Cerebellum (tissue), 4 donors: ENCODE measurements at places on chromosomes 6 and 20. TPM values are rescaled to one million over a fixed set of nuclear protein-coding genes. Genes with fewer than 3 reads are reported as not detected.

GRCh38 chr6:150286912-150287311 lies 81.9 kb upstream of the IYD start:
- DNase-seq, result no peak

- DNase-seq, result no peak
Measured at GRCh38 chr20:23344336-23344735, 6.3 kb upstream of the NXT1 start.

- DNase-seq, result no peak
Measured at GRCh38 chr6:30814146-30815040, 69.9 kb upstream of the DDR1 start.

- peak; percentile 65 for DNase-seq
Measured at GRCh38 chr20:59782986-59783640, 150.3 kb downstream of the SYCP2 start.

DNA sequence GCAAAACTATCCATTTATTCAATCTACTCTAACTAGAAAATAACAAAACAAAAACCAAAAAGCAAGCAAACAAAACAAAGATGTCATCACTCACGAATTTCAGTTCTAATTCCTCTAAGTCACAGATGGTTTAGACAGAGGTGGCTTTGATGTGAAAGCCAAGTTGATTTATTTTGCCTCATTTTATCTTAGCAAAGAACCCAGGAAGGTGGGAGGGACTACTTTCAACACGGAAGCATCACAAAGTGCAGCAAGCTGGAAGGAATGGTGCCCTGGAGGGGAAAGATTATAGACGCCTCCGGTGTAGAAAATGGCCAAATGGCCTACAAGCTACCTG lies 88.4 kb downstream of the LAMP5 start:
- DNase-seq, result no peak

TRIM15 gene
- not detected for total RNA-seq

GRCh38 chr6:142945049-142945445 lies at the start of gene HIVEP2:
HIVEP2 (minus strand) TSS chr6:142945176; CDS start chr6:142774738, 170,438 bp downstream.
- peak; percentile 68 for DNase-seq

GRCh38 chr6:81366972-81367371 lies 385.5 kb downstream of the TENT5A start:
- DNase-seq, result no peak

DNA sequence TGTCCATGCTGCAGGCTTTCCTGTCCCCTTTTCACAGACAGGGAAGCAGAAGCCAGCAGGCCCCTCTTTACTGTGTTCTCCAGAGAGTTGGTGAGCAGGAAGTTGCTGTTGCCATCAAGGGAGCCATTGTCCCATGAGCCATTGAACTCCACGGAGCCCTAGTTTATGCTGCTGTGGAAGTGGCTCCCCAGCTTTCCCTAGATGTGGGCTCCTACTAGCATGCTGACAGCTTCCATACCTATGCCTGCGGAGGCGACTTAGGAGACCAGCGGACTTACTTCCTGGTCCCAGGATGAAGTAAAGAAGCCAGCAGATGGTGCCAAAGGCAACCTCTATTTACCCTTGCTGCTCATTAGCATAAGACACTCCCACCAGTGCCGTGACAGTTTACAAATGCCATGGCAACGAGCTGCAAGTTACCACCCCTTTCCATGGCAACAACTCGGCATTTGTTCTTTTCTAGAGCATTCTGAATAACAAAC lies 30.8 kb upstream of the FKBP1A start:
- no peak for DNase-seq

SLX4IP gene
- 11.4 TPM for total RNA-seq

- no peak for DNase-seq
Measured at GRCh38 chr6:128889870-128890269, 6.9 kb downstream of the LAMA2 start.

DNA sequence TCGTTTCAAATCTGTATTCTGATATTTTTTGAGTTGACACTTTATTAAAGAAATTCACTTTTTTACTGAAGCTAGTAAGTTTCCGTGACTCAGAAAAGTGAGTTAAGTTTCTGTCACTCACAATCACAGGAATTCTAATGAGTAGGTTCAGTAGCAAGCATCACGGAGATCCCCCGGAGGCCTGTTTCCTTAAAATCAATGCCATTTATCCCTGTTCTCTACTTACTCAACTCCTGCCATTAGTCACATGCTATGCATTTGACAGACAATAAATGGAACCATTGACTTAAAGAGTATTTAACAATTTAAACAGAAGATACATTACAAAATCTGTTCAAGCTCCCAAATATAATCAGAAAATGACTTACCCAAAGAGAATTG lies 9.1 kb downstream of the SLC18B1 start:
- DNase-seq, result no peak

DNA sequence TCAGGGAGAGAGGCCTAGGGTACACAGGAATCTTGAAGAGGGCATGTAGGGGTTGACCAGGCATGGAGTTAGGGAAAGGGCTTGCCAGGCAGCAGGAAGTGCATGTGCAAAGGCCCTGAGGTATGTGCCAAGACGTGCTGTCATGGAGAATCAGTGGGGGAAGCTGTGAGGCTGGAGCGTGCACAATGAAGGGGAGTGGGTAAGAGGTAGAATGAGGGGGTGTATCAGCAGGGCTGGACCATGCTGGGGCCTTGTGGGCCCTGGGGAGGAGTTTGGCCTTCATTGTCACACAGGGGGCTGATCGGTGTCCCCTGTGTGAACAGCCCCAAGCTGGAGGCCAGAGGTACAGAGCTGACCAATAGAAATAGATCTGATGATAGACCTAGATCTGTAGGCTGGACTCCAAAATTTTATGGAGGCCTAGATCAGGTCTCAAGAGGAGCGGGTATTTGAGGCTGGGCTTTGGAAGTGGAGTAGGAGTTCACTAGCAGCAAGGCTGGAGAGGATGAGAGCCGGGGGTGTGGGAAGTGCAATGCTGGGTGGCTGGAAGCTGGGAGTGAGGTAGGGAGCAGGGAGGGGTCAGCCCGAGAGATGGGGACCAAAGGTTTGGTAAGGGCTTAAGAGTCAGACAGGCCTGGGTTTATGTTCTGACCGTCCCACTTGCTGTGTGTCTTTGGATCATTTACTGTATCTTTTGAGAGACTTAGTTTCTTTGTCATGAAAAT lies 3.0 kb downstream of the SRC start:
- DNase-seq, result no peak

- no peak for DNase-seq
Measured at GRCh38 chr20:41138475-41139226, 1.3 kb downstream of the PLCG1 start.

DNA sequence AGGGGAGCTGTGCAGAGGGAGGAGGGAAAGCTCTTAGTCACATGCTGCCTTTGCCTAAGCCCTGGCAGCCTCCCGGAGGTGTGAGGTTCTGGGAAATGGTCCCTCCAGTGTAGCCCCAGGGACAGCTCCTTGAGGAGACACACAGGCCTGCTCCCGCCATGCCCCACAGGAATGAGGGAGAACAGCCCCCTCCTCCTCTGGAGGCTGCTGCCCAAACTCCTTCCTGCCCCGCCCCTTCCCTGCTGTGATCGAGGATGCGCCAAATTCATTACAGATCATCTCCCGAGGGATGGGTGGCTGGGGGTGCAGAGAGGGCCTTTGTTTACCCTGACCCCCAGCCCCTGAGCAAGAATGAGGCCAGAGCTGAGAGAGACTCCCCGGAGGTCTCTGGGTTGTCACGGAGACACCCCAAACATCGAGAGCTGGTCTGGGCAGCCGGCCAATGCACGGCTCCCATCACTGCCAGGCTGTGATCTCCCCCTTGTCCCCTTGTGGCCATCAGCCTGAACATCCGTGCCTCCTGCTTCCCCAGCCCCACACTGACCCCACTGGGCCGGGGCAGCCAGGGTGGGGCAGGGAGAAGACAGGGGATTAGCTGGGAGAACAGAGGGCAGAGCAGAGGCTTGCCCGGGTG lies 8.4 kb downstream of the CYP21A2 start:
- no peak for DNase-seq

- DNase-seq, result no peak
Measured at GRCh38 chr6:76000629-76001028, 71.8 kb downstream of the IMPG1 start.

FAM83C gene
- not detected for total RNA-seq

TRIM31 gene
- total RNA-seq, result not detected

- DNase-seq, result no peak
Measured at GRCh38 chr20:24738058-24738775, 210.9 kb upstream of the CST7 start.

GRCh38 chr6:137693711-137694110 lies 173.3 kb upstream of the TNFAIP3 start:
- no peak for DNase-seq

DNA sequence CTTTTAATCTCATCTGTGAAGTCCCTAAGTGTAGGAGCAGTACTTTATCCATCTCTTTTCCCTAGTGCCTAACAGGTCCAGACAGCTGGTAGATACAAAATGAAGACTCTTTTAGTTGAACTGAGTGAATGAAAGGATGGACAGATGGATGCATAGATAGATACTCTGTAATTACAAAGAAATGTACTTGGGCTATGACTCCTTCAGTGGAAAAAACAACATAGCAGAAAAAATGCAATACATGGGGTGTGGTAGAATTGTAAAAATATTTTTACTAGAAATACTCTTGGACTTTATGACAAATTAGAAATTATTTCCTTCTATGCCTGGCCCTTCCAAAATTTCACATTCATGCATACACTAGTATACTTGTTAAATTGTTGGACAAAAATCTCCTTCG lies 29.3 kb downstream of the KCNQ5 start:
- DNase-seq, result no peak

DNA sequence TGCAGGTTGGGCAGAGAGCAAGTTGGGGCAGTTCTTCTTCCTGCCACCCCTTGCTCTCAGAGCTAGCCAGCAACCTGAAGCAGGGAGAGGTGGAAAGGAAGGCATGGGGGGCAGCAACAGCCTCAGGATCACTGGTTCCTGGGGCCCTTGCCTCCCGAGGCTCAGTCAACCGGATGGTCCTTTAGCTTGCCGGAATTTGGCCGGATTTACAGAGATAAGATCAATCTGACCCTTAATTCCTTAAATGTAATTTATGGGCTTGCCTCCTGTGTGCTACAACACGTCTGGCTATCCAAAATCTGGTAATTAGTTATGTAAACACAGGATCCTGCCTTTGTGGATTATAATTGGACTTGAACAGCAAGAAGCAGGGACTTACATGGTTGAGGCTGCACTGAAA lies 19.5 kb upstream of the TCP11 start:
- no peak for DNase-seq

PPP1R16B gene
- total RNA-seq, result 13.0 TPM

DNA sequence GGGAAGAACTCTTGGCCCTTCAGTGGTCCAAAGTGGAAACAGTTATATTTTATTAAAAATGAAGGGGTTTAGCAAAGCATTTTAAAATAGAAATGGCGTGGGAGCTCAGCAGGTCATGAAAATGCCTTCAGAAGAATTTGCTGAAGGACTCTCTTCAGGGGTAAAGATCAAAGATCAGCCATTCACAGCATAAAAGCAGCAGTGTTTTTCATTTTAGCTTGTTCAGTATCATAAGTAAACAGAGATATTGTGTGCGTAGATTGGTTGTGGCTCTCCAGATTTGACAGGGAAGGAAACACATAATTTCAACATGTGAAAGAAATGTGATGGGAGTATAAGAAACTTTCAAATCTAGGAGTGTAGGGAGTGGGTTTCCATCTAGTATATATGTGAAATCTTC lies 519.2 kb upstream of the MAP3K7 start:
- DNase-seq, result no peak

- no peak for DNase-seq
Measured at GRCh38 chr20:39312676-39313075, 350.5 kb downstream of the DHX35 start.

- no peak for DNase-seq
Measured at GRCh38 chr6:88890394-88890793, 73.0 kb downstream of the RNGTT start.

GRCh38 chr6:13463328-13463717 lies 24.1 kb downstream of the GFOD1 start:
- no peak for DNase-seq

DNA sequence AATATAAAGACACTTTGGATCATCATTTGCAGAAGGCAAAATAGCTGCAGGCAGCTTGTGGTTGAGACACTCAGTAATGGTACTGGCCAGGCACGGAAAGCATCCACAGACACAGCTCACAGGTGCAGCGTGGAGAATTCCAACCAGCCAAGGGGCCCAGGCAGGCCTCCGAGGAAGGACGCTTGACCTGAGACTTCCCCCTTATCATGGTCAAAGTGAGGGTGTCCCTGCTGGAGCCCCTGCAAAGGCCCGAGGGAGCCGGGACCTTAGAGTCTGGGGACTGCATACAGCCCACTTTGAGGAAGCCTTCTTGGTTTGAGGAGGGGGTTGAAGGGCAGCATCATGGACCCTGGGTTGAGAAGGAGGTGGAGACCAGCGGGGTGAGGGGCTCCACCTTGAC lies 15.1 kb upstream of the MYT1 start:
- DNase-seq, result no peak

DNA sequence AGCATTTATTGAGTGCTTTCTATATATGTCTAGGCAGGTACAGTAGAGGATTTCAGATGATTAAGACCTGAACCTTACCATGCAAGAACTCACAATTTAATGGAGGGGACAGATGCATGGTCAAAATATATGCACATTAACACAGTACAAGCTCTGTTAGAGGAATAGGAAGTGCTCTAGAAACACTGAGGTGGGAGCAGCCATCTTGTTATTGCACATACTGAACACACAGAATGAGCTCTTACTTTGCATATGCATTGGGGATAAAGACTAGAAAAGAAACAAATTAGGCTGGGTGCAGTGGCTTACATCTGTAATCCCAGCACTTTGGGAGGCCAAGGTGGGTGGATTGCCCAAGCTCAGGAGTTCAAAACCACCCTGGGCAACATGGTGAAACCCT lies 438.3 kb downstream of the UTRN start:
- no peak for DNase-seq

OR12D3 gene
- not detected for total RNA-seq

GRCh38 chr20:56454754-56455153 lies 13.7 kb upstream of the RTF2 start:
- no peak for DNase-seq

DNA sequence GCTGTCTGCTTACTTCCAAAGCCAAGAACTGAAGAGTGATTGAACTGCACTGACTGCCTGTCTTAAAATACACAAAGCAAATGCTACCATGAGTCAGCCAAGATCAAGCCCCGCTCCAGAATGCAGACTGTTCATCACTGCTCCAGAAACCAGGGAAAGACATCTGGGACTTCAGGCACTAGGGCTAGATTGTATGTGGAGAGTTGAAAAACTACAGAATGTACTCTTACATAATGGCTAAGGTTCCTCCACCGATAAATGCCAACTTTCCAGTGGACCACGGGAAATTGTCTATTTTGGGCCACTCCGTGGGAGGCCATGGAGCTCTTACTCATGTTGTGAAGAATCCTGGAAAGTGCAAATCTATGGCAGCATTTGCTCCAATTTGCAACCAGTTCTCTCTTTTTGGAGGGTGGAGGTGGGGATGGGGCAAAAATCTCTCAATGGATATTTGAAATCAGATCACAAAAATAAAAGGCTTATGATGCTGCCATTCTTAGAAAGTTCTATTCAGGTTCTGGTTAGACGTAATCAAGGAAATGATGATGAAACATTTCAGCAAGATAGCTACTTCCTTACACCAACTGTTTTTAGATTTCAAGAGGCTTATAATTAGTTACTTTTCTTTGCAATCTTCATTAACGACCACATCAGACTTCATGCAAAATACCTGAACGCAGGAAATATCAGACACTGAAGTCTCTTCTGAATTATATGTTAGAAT lies 11.8 kb upstream of the CAP2 start:
- peak; percentile 12 for DNase-seq

ZMYND8 gene
- 39.7 TPM for total RNA-seq

PRR18 gene
- 0.54 TPM for total RNA-seq
